ENCODE measurements at places on chromosomes 12 and 14.

- no peak for DNase-seq
These were observed 7.7 kb downstream of the CBX5 start for GRCh38 chr12:54272214-54272613.

DNA sequence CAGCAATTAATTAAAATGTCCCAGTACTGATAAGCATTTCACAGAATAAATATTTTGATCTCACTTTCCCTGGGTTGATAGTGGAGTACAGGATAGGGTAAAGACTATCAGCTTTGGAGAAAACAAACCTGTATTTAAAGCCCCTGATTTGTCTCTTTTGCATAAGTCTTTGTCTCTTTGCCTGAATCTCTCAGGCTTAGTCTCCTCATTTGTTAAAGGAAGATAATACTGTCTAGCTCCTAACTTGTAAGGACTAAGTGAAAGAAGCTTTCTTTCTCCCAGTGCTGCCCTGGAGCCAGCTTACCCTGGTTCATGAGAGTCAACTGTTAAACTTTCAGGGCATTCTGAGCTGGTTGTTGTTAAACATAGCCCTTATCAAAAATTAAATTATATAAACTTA lies 5.5 kb upstream of the NR1H4 start:
- no peak for DNase-seq

DNA sequence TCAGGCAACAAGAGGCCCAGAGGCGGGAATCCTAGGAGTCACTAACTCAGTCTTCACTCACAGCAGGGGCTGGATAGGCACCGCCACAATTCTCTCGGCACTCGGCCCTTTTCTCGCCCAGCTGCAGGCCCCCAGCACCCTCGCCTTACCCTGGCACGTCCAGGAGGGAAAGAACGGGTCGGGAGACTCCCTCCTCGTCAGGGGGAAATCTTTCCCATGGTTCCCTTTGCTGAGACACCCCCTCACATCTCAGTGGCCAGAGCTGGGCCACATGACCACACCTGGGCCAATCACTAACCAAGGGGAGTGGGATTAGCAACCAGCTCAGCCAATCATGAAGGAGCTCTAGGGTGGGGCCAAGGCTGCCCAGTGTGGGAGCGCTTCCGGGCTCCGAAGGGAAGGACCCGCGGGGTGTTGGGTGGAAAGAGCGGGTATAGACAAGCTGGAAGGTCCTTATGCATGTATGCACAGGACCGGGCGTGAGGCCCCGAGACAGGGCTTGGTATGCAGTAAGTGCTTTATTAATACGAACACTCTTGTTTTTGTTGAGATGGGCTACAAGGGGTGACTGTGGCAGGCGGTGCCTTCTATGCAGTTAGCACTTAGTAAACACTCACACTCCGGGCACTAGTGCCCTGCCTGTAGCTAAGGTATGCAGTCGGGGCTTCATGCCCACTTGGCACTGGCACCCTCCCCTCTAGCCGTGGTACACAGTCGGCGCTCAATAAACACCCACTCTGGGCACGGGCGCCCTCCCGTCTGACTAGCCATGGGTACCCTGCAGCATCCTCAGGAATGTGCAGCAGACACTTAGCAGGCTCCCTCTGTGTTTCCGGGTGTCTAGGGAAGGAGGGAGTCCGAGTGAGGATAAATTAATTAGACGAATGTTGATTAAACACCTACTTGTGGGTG lies 40.3 kb downstream of the ADGRD1 start:
- DNase-seq, result no peak

DNA sequence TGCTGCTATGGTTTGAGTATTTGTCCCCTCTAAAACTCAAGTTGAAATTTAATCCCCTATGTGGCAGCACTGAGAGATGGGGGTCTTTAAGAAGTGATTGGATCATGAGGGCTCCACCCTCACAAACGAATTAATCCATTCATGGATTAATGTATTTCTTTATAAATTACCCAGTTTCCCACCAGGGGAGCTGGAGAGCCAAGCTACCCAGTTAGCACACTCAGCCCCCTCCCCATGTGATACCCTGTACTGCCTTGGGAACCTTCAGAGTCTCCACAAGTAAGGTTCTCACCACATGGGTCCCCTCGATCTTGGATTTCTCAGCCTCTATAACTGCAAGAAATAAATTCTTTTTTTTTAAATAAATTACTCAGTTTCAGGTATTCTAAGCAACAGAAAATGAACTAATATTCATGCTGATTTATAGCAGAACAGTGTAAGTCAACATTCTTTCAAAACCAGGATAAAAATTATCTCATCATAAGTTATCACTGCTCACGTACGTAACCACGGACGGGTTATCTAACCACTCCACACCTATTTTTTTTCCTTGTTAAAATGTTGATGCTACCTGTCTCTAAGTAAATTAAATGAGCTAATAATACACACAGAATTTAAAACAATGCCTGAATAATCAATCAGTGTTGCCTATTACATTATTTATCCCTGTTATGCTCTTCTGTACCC lies 3.6 kb downstream of the NAP1L1 start:
- DNase-seq, result peak; percentile 46

DNA sequence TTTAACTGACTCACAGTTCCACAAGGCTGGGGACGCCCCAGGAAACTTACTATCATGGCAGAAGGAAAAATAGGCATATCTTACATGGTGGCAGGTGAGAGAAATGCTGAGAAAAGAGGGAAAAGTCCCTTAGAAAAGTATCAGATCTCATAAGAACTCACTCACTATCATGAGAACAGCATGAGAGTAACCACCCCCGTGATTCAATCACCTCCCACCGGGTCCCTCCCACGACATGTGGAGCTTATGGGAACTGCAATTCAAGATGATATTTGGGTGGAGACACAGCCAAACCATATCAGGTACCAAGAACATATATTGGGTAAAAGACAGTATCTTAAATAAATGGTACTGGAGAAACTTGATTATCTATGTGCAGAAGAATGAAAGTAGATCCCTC lies 100.3 kb upstream of the FAR2 start:
- no peak for DNase-seq

GRCh38 chr12:452667-453210 lies 7.0 kb upstream of the B4GALNT3 start:
- no peak for DNase-seq

DNA sequence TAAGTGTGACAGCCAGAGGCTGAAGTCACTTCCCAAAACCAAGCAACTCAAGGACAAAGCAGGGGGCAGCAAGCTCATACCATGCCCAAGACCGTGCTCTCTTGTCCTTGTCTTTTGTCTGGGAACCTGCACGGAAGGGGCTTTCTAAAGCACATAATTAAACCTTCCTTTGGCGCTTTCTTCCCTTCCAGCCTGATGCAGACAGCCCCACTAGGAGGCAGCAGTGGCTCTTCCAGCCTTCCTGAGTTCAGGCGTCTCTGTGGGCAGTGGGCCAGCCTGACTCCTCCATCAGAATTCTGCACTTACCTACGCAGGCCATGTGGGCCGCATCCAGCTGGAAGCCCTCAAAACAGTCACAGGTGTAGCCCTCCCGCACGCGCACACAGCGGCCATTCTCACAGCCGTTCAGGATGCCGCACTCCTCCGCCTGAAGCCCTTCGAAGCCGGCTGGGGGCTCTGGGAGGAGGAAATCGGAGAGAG lies 7.6 kb downstream of the ISCA2 start:
- DNase-seq, result peak; percentile 25

DNA sequence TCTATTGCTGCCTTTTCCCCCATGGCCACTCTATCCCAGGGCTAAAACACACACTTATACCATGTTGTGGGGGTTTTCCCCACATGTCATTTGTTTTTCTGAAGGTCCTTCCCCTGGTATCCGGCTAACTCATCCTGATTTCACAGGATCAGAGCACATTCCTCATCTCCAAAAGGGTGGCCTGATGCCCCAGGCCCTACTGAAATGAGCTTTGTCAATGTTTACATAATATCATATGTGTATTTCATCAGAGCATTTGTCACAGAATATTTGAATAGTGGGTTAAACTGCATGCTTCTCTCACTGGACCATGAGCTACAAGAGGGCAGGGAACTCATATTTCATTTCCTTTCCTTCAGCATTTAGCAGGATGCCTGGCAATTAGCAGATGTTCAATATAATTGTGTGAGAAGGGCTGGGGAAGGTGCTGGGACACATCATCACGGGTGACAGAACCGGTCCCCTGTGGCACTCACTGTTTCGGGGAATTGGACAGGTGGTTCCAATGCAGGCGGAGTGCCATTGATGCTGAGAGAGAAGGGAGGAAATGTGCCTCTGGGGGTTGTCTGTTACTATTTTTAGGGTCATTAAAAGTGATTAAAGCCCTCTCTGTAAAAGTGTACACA lies 26.8 kb downstream of the EMP1 start:
- DNase-seq, result no peak

DNA sequence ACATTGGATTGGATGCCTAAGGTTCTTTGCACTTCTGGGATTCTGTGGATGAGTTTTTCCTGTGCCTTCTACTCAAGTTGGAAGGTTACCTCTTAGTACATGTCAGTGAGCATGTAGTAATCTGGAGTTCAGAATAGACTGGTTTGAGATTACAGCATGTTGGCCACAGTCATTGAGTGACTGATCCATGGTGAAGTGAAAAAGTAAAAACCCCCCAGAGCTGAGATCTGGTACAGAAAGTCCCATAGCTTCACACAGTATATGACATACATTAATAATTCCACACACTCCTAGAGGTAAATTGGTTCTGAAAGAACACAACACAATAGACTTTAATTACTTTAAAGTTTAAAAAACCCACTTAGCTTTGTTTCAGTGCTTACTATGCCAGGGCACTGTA lies 11.9 kb upstream of the CCND2 start:
- DNase-seq, result no peak

GRCh38 chr12:6534695-6534944 lies 303 bp downstream of the GAPDH start:
- no peak for DNase-seq

DNA sequence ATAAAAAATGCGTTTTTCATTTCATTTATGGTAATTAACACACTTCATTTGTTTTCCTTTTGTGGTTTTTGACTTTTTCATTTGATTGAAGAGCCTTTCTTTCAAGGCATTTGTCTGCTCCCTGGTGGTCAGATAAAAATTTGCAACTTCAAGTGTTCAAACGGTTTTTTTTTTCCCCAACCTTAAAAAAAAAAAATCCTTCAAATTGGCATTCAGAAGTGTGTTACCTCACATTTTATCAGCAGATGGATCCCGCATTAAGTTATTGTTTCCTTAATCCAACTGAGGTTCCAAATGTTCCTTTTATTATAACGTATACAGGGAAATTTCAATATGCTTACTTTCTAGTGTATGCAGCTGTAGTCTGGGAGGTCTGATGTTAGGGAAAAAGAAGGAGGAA lies 47.2 kb downstream of the MYF5 start:
- DNase-seq, result peak; percentile 69

DNA sequence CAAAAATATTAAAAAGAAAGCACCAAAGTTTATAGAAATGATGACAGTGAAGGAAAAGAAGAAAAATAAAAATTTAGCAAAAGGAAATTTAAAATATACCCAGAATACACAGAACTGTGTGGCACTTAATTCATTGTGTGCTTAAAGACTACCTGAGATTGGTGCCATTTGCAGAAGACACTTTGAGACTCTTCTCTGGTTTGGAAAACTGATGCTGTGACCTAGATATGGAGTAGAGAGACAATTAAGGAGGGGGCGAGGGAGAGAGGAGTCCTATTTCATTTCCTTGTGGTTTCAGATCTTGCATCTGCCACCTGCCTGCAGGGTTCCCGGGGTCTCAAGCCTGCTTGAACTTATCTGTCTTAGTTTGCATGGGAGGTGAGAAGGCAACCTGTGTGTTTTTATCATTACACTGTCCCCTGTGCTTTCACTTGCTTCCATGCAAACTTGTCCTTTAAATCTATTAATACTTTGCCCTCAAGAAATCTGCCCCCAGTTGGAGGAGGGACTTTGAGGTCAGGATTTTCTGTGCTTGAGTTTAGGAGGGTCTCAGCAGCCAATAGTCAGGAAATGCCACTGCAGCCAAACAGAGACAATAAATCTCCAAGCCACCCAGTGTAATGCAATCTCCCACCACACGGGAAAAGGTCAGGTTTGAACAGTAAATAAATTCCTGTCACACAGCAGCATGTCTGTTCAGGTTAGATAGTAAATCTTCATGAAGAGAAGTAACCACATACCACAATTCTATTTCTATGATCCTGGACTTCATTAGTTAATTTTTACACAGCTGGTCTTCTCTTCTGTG lies 119.4 kb downstream of the CAND1 start:
- no peak for DNase-seq

- DNase-seq, result peak; percentile 35
These were observed 28.3 kb downstream of the OAS2 start for GRCh38 chr12:113006641-113007040.

- DNase-seq, result no peak
These were observed 6.4 kb downstream of the FKBP4 start for GRCh38 chr12:2801044-2801783.

GRCh38 chr12:7479771-7480170 lies 23.8 kb downstream of the CD163 start:
- no peak for DNase-seq

DNA sequence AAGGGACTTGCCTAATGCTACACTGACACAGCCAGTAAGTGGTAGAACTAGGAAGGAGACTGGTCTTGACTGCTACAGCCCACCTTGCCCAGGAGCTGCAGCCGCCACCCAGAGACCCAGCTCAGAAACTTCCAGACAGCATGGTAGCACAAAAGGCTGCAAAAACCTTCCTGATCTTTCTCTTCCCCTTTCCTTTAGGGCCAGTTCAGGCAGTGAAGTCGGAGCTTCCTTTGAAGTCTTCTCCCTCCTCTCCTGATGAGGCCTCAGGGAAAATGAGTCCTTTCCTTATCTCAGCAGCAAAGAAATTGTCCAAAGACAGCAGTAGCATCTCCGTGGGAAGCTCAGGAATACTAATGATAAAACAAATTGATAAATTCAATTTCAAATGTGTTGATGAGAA lies 21.0 kb upstream of the CHST11 start:
- DNase-seq, result no peak

GRCh38 chr14:88212691-88213090 lies 110.4 kb downstream of the KCNK10 start:
- no peak for DNase-seq

DNA sequence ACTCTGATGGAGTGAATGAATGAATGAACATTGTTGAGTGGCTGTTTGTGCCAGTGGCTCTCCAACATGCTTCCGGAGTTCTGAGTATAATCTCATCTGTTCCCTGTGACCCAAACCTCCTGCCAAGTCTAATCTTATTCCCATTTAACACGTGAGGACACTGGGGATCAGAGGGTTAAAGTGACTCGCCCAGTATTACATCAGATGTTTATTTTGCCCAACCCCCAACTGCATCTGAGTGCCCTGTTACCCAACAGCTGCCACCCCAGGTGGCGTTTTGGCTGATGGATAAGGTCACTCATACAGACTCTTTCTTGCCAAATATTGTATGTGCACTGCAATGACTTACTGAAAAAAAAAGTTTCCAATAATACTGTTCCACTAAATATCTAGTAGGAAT lies 210.9 kb downstream of the EXOC5 start:
- DNase-seq, result no peak

DNA sequence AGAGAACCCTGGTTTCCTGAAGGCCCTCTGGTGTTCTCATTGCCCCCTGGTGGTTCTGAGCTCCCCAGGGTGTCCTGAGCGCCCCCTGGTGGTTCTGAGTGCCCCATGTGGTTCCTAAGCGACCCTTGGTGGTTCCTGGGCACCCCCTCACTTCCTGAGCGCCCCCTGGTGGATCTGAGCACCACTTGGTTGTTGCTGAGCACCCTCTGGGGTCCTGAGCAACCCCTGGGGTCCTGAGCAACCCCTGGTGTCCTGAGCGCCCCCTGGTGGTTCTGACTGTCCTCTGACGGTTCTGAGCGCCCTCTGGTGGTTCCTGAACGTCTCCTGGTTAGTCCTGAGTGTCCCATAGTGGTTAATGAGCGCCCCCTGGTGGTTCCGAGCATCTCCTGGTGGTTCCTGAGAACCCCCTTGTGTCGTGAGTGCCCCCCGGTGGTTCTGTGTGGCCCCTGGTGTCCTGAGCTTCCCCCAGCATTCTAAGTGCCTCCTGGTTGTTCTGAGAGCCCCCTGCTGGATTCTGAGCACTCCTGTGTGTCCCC lies 568.3 kb downstream of the TMEM121 start:
- peak; percentile 47 for DNase-seq

Measured in ACHN (cell line).